ENCODE measurements at places on chromosomes 6 and 20. TPM values are rescaled to one million over a fixed set of nuclear protein-coding genes. Genes with fewer than 3 reads are reported as not detected.

Gene SLC17A9
- 0.08 TPM for total RNA-seq

Gene POPDC3
- 30.1 TPM for total RNA-seq

Gene HCRTR2
- total RNA-seq = not detected

Gene NRSN1
- not detected for total RNA-seq

Gene GLP1R
- total RNA-seq = not detected

Gene PRR18
- 0.17 TPM for total RNA-seq

Gene PEDS1
- total RNA-seq = 54.9 TPM
